ENCODE measurements at places on chromosomes 12 and 14. TPM values are rescaled to one million over a fixed set of nuclear protein-coding genes. Genes with fewer than 3 reads are reported as not detected.
A peak's percentile ranks its signal among the peaks of the same experiment; 100 is the strongest.

FGF6 gene
- not detected for total RNA-seq

SIX6 gene
- not detected for total RNA-seq

PSMD9 gene
- total RNA-seq: 63.9 TPM

PYGL gene
- 0.17 TPM for total RNA-seq

SYCP3 gene
- total RNA-seq: 0.44 TPM

KIF26A gene
- total RNA-seq: 0.17 TPM

MLXIP gene
- 59.0 TPM for total RNA-seq

STXBP6 gene
- not detected for total RNA-seq

KIF21A gene
- total RNA-seq: 23.3 TPM

PRIMA1 gene
- not detected for total RNA-seq

SYNE3 gene
- total RNA-seq: 44.1 TPM

DNA sequence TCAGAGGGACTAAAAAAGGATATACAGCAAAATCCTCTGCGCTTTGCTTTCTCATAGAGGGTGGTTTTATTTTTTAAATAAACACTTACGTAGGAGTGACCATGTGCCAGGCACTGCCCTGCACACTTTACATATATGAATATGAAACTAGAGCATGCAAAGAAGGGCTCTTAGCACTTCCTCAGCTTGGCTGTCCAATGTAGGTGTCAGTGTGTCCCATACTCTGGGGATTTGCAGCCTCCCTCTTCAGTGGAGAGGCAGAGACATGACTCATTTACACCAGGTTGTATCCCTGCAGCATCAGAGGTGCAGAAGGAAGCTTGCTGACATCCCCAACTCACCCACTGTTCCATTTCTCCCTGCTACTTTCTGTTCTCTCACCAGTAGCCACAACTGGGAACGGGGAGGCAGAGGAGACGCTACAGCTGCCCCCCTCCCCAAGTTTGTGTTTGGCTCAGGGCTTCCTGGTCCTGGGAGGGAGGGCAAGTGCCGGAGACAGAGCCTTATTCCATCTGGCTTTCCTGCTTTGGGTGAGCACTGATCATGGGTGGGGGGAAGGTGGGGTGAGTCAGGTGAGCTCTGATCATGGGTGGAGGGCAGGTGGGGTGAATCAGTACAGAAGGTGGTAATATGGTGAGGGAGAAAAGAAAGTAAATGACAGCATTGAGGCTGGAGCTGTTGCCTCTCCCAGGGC is 4.9 kb upstream of the KRT5 start:
- DNase-seq: no peak

GRCh38 chr12:115998119-115998633 is 279.3 kb downstream of the MED13L start:
- no peak for DNase-seq

- DNase-seq: no peak
These were observed 196.5 kb downstream of the NOVA1 start for GRCh38 chr14:26401179-26401968.

GRCh38 chr14:53473480-53473879 is 320.4 kb upstream of the DDHD1 start:
- no peak for DNase-seq

DNA sequence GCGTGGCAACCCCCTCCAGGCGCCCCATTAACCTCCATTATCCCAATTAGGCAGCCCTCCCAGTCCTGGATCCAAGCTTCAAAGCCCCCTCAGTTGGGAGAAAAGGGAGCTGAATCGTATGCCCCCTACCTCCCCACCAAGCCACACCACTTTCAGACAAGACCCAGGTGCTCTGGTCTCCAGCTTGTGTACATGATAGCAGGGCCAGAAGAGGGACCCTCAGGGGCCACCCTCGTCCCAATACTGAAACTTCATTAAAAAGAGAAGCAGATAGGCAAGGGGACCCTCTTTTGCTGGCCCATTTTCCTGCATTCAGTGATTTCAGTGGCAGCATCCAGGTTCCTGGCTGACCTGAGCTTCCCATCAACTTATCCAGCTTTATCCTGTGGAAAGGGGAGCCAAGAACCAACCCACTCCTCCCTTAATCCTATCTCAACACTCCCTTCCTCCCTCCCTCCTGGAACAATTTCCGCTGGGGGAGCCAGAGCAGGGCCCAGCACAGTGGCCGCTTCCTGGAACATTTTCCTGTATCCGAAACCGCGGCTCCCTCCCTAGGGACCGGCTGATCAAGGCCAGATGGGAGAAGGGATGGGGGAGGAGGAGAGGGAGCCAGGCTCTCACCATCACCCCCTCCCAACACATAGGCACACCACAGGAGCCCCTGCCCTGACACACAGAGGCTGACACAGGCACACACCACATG is 9.5 kb upstream of the SP7 start:
- no peak for DNase-seq

GRCh38 chr12:69688471-69689427 is 10.4 kb downstream of the BEST3 start:
- peak; percentile 2 for DNase-seq

DNA sequence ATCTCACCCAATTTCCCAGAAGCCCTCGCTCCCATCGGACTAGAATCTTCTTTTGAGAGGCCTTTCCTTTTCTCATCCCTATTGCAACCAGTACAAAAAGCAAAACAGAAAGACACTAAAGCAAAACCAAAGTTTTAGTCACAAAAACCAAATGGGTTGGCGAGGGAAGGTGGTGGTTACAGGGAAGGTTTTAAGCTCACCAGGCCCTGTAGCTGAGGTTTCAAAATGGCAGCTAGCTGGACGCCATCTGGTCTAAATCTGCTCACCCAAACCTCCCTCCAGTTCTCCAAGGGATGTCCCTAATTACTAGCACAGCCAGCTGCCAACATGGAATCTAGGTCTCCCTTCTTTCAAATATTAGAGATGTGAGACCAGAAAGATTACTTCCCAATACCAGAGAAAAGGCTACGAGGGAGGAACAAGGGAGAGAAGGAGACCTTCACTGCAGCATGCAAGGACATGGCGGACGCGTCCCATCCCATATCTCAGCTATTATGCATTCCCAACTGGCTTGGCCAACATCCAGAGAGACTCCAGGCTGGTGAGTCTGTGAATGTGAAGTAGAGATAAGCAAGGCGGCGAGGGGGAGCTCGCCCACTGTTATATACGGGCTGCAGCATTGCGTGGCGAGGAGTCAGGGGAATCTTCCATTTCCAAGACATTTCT is 70.8 kb downstream of the DPF3 start:
- no peak for DNase-seq

DNA sequence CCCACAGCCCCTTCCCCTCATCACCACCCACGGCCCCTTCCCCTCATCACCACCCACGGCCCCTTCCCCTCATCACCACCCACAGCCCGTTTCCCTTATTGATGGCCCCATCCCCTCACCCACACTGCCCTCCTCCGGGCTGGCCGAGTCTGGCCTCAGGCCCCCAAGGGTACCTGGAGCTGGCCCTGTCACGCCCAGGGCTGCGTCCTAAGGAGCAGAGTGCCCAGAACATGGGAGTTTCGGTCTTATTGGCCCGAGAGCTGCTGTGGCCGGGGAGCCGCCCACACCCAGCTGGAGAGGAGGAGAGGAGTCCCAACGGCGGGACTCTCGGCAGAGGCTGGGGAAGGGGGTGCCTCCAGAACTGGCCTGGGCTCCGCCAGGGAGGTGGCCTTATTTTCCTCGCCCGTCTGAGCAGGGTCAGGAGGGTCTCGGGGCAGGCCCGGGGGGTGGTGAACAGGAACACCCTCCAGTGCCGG is 182.3 kb downstream of the KIF26A start:
- no peak for DNase-seq

DNA sequence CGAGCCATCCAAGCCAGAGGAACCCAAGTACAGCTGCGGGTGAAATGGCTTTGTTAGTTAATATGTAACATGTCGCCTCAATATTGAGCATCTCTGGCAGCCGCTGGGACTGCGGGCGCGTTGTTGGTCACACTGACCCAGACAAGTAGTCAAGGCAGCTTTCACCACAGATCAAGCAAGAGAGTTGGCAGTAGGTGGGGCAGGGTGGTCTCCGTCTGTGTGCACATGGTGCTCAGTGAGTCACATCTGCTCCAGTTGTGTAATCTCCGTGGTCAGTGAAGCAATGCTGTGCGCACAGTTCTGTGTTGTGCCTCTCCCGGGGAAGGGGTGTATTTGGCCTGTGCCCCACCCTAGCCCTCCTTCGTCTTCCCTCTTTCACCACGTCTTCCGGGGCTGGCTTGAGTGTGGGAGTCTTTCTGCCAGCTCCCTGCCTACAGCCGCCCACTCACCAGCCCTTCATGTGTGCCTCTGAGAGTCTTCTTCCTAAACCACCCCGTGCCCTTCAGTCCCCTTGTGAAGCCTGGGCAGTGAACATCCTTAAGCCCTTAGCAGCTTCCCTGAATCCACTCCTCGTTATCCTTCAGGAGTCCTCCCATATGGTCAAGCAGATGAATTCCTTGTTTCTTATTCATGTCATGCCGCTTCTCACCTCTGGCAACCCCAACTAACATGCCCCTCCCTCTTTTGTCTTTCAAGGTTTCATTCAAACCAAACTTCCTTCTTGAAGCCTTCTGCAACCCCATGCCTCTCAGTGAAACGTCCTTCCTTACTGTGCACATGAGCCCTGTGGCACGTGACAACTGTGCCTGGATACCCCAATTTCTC is 242.1 kb downstream of the CACNA1C start:
- DNase-seq: no peak

DNA sequence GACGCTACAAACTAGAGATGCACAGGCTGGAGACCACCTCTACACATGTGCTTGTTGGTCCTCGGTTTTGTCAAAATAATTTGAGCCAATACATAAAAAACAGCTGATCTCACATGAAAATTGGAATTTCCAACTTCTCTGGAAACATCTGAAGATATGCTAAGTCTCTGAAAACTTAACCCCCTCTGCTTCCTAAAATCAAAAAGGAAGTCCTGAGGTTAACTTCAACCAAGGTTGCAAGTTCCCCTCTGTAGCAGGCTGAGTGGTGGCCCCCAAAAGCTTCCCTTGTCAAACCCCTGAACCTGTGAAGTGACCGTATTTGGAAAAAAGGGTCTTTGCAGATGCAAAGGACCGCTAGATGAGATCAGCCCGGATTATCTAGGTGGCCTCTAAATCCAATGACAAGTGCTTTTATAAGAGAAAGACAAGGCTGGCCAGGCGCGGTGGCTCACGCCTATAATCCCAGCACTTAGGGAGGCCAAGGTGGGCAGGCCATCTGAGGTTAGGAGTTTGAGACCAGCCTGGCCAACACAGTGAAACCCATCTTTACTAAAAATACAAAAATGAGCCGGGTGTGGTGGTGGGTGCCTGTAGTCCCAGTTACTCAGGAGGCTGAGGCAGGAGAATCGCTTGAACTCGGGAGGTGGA is 32.0 kb upstream of the VPS37B start:
- no peak for DNase-seq

- DNase-seq: no peak
These were observed 92.8 kb downstream of the LGMN start for GRCh38 chr14:92655419-92656201.

DNA sequence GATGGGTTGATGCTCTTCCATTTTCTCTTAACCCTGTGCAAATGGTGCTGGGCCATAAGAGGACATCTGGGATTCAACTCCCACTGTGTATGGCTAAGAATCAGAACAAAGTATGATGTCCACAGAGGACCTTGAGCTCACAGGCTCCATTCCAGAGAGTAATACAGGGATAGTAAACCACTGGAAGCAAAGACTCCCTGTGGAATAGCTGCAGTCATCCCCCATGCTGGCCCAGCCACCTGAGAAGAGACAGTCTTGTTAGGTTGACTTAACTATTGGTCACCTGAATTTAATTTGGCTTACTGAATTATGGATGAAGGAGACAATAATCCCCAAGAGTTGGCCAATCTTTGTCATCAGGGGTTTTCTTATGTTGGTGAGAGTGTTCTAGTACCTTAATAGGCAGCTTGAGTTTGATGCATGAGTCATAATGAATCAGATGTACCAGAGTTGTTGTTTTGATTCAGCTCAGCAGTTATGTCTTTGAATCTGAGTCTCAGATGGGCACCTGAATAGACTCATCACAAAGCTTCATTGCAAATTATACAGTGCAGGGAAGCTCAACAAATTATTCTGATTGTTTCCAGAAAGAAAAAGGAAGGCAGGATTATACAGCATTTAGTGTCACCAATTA is 122.7 kb downstream of the SSPN start:
- DNase-seq: no peak

- peak; percentile 56 for DNase-seq
These were observed 60.6 kb downstream of the FBXL14 start for GRCh38 chr12:1533602-1534304.

GRCh38 chr12:9331218-9331626 is 123.0 kb upstream of the PZP start:
- peak; percentile 47 for DNase-seq

DNA sequence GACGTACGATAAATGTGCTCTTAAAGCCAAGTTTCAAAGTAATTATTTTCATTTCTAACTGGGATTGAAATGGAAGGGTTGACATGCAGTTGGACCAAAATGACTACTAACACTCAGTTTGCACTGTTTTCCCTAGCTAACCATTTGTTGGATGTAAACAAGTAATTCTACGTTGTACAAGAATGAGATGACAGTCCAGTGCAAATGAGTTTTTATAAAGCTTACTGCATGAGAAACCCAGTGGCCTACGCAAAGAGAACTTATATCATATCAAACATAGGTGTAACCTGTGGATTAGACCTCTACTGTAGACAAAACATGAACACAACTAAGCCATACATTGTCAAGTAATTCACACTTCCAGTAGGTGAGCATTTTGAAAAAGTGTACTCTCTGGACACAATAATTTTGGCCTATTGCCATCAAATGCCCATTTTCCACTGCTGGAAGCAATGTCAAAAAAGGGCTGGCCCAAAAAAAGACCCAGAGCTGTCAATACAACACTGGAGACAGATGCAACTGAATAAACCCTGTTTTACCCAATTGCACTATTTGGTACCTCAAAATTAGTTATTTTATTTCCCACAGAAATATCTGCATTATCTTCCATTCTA is 12.8 kb downstream of the SLC38A2 start:
- no peak for DNase-seq

- no peak for DNase-seq
These were observed 147.3 kb upstream of the RFLNA start for GRCh38 chr12:124147575-124147974.
